Right atrium auricular region (tissue), 2 donors: ENCODE measurements at places on chromosomes 5 and 9.

GRCh38 chr9:33256236-33256635, 8.3 kb downstream of the BAG1 start:
- no peak for DNase-seq

DNA sequence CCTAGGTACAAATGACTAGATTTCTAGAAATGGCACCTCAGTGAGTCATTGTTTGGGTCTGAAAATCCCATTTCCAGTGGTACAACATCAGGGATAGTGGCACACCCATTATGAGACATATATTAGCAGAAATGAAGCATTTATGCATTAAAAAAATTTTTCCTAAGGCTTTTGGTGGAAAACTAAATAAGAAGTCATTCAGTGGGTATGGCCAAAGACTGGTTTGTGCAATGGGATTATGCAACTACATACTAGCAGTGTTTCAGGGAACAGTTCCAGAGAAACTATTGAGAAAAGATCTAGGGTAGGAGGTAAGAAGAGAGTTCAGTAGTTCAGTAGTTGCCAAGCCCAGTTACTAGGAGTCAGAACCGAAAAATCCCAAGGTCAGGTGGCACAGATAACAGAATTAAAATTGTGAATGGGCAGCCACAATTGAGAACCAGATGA, 106.5 kb upstream of the HAPLN1 start:
- no peak for DNase-seq

- DNase-seq: no peak
Observed at GRCh38 chr5:144844086-144844485, 673.4 kb downstream of the KCTD16 start.

DNA sequence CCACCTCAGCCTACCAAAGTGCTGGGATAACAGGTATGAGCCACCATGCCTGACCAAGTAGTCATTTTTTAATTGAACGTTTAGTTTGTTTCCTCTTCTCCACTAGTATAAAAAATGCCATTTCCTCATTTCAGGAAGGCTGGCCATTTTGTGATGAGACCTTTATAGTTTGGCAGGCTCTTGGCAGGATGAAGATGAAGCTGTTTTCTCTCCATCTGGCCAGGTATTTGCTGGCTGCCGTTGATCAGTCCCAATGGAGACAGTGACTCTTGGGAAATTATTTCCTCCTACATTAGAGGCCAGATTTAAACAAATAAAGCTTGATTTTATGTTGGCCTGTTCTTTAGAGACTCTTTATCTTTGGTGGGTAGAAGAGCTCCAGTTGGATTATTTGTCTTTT, 199.0 kb downstream of the ARHGAP26 start:
- DNase-seq: no peak

DNA sequence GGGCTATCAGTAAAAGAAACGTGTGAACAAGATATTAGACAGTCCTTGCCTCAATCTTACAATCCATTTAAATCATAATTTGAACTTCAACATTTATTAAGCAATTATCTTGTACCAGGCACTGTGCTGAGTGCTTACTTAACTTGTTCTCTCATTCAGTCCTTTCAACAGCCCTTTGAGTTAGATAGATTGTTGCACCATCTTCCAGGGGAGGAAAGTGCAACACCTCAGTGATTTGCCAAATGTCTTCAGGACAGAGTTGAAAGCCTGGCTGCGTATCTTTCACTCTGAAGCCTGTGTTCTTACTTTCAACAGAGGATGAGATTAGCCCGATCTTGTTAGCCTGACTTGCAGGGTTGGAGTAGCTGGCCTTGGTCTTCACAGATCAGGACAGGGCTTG, 34.2 kb upstream of the SUB1 start:
- no peak for DNase-seq

GRCh38 chr5:140677947-140678346, 4.6 kb upstream of the DND1 start:
- DNase-seq: no peak

- DNase-seq: no peak
Observed at GRCh38 chr9:136023410-136024225, 62.4 kb upstream of the UBAC1 start.

GRCh38 chr5:109865637-109866036, 175.9 kb downstream of the MAN2A1 start:
- no peak for DNase-seq
